ENCODE measurements at places on chromosomes 3 and 15.

GRCh38 chr3:45498532-45498931, 96.0 kb upstream of the LIMD1 start:
- no peak for DNase-seq

- DNase-seq: no peak
Measured at GRCh38 chr3:183875411-183875810, 9.3 kb downstream of the PARL start.

GRCh38 chr3:193095366-193095765, 145.7 kb upstream of the PLAAT1 start:
- no peak for DNase-seq

DNA sequence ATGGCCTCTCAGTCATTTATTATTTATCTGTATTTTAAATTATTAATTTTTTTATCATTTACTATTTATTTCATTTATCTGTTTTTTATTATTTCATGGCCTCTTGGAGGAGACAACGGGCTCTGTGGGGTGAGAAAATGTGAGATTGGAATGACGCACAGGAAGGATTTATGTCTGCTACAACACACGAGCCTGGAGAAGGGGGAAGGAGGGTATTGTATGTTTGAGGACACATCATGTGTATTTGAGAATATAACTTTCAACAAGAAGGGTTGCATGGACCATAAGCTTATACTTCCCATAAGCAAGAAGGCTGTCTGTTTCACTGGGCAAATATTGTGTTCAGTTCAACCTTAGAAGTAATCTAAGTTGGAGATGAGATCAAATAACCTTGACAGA, 31.7 kb downstream of the LSM3 start:
- no peak for DNase-seq

DNA sequence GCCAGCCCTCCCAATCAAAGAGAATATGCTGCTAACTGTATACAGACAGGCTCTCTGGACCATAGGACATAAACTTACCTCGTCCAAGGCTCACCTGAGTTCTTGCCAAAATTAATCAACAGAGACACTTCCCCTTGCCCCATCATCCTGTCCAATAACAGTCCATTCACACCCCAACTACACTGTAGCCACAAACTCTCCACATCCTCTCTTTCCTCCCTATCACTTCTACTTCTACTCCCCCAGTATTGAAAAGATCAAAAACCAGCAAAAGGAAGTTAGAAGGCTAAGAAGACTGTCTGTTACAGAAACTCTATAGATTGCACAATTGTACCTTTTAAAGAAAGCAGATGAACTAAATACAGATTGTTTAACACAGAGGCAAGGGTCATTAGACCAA, 133.5 kb upstream of the STT3B start:
- DNase-seq: no peak

GRCh38 chr15:79394231-79394630, 37.9 kb upstream of the MINAR1 start:
- no peak for DNase-seq

DNA sequence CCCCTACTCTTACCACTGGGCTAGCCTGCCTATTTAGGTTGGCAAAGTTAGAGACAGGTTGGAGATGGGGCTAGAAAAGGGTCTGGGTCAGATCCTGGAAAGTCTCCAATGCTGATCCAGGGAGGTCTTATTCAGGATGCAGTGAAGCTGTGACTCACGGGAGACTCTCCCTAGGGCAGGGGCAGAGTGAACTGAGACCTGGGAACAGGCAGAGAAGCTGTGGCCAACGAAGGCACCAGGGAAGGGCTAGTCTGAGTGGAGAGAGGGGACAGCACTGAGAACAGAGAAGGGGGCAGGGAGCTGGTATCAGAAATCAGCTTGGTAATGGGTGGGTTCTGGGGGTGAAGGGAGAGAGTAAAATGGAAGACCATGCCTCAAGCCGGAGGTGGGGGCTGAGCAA, 2.2 kb downstream of the LTF start:
- DNase-seq: no peak

DNA sequence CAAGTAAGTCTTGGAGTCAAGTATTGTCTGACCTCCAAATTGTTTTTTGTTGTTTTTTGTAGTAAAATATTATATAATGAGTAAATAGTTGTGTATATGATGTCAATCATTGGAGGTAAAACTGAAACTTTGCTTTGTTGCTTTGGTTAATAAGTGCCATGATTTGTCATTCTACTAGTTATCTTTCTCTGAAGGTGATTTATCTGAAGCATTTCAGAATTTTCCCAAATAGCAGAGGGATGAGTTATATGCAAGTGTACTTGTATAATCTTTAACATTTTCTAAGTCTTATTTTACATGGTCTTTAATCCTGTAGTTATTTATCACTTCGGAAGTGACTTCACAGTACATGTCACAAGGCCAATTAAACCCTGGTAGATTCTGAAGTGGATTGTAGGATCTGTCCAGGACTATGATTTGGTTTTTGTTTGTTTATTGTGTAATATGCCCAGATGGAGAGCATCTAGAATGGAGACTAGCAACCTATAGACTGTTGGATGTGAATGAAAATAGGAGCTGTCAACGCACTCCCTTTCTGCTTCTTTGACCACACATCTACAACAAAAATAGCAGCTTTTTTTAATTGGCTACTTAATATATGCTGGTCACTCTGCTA, 93.1 kb upstream of the SAMMSON start:
- DNase-seq: no peak

Measured in suppressor macrophage treated with lipopolysaccharide for 4 hours (primary cell).